Vein endothelial cell (primary cell): ENCODE measurements at places on chromosomes 16 and 17. TPM values are rescaled to one million over a fixed set of nuclear protein-coding genes. Genes with fewer than 3 reads are reported as not detected.

Gene HCRT
- not detected in 2 replicates for total RNA-seq

Gene CPHXL2
- total RNA-seq: not detected in 2 replicates

Gene TBX21
- not detected in 2 replicates for total RNA-seq

Gene PPM1E
- under 0.01 TPM in 2 replicates for total RNA-seq

Gene DPEP2
- under 0.01 and 0.57 TPM in 2 replicates for total RNA-seq

Gene TBC1D3C
- total RNA-seq: not detected in 2 replicates

Gene TEX14
- under 0.01 TPM in 2 replicates for total RNA-seq

Gene TP53TG3F
- total RNA-seq: not detected in 2 replicates

Gene GNG13
- not detected in 2 replicates for total RNA-seq

Gene CES2
- total RNA-seq: 28.5 and 30.4 TPM in 2 replicates

Gene CCL1
- total RNA-seq: not detected in 2 replicates

Gene TNS4
- not detected in 2 replicates for total RNA-seq

Gene RNFT1
- total RNA-seq: 10.7 and 12.1 TPM in 2 replicates

Gene ZNF594
- 4.6 and 6.8 TPM in 2 replicates for total RNA-seq

Gene SPNS3
- total RNA-seq: 0.57 and 0.98 TPM in 2 replicates

Gene ATP1B2
- not detected in 2 replicates for total RNA-seq

Gene TNFRSF13B
- not detected in 2 replicates for total RNA-seq

Gene C16orf89
- total RNA-seq: under 0.01 TPM in 1 of 2 replicates, not detected in the other

Gene ALDH3A1
- total RNA-seq: 0.48 and 0.65 TPM in 2 replicates

Gene COPZ2
- 6.4 and 6.5 TPM in 2 replicates for total RNA-seq

Gene KRTAP17-1
- total RNA-seq: not detected in 2 replicates

Gene KREMEN2
- not detected in 2 replicates for total RNA-seq

Gene CES1
- total RNA-seq: not detected in 2 replicates

Gene PRSS36
- 0.10 and 0.65 TPM in 2 replicates for total RNA-seq

Gene KRT14
- total RNA-seq: not detected in 2 replicates

Gene DCTPP1
- 39.8 and 51.2 TPM in 2 replicates for total RNA-seq

Gene OTOP3
- not detected in 2 replicates for total RNA-seq

Gene CD300H
- total RNA-seq: not detected in 2 replicates

Gene SCIMP
- total RNA-seq: not detected in 2 replicates

Gene MPP3
- 5.9 and 8.2 TPM in 2 replicates for total RNA-seq

Gene RSPRY1
- 71.9 and 81.5 TPM in 2 replicates for total RNA-seq

Gene NUBP2
- 90.8 and 92.0 TPM in 2 replicates for total RNA-seq
